ENCODE measurements at places on chromosomes 6 and 20.
A peak's percentile ranks its signal among the peaks of the same experiment; 100 is the strongest.

DNA sequence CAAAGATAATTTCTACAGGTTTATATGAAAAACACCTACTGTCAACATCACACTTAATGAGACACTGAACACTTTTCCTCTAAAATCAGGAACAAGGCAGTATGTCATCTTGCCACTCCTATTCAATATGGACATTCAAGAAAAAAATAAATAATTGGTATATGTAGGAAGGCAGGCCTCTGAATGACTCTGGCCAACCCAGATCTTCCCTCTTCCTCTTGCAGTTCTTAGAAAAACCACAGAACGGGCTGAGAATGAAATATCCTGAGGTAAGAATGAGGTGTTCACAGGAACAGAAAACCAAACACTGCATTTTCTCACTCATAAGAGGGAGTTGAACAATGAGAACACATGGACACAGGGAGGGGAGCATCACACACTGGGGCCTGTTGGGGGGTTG lies 1207.2 kb upstream of the CITED2 start:
- no peak for DNase-seq

GRCh38 chr6:152669895-152670294 lies 27.8 kb upstream of the MYCT1 start:
- no peak for DNase-seq

- DNase-seq: no peak
Measured at GRCh38 chr20:10603971-10604864, 69.6 kb downstream of the JAG1 start.

- no peak for DNase-seq
Measured at GRCh38 chr6:89145091-89145955, 532 bp upstream of the PM20D2 start.

- no peak for DNase-seq
Measured at GRCh38 chr6:56618050-56618449, 24.6 kb downstream of the DST start.

GRCh38 chr20:33539129-33539528 lies 49.2 kb downstream of the CBFA2T2 start:
- no peak for DNase-seq

GRCh38 chr6:4271761-4272470 lies 136.5 kb upstream of the ECI2 start:
- no peak for DNase-seq

GRCh38 chr6:6694825-6695624 lies 106.5 kb downstream of the LY86 start:
- DNase-seq: no peak

DNA sequence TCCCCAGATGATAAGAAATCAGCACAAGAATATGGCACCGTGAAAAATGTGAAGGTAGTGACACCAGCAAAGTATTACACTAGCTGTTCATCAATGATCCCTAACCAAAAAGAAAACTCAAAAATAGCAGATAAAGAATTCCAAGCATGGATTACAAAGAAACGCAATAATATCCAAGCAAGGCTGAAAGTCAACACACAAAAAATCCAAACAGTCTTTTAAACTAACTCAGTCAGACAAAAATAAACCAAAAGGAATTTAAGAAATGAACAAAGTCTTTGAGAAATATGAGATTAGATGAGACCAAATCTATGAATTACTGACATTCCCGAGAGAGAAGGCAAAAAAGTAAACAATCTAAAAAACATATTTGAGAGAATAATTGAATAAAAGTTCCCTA lies 976.1 kb upstream of the MAP3K7 start:
- no peak for DNase-seq

DNA sequence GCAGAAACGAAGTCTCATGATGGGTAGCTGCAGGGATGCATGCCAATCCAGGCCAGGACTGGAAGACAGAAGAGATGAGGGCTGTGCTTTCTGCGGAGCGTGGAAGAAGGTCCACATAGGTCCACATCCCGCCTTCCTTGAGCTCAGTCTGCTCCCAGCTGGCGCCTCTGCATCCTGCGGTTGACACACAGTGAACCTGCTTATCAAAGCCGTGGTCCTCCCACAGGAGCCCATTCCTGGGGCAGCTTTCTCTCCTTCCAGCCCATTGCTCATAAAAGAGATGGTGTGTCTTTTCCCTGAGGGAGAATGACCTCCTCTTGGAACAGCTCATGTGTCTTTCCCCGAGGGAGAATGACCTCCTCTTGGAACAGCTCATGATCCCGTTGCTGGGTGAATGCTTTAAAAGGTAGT lies 225.4 kb downstream of the CDH4 start:
- no peak for DNase-seq

GRCh38 chr6:28446818-28447511 lies 3.7 kb upstream of the ZSCAN23 start:
- DNase-seq: no peak

DNA sequence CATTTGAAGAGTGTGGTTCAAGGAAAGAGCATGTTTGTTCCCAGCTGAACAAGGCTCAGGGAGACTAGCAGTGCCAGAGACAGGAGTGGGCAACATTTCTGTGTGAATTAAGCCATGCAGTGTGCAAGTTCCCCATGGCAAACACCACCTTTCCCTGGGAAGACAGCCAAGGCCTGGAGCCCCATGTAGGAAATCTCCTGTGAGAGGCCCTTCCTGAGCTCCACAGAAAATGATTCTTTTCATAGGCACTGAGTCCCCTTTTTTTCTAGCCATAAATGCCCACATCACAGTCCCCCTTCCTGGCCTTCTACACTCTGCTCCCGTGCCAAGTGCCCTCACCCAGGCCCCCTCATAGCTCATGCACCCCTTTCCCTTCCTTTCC lies 11.8 kb upstream of the TRAM2 start:
- no peak for DNase-seq

DNA sequence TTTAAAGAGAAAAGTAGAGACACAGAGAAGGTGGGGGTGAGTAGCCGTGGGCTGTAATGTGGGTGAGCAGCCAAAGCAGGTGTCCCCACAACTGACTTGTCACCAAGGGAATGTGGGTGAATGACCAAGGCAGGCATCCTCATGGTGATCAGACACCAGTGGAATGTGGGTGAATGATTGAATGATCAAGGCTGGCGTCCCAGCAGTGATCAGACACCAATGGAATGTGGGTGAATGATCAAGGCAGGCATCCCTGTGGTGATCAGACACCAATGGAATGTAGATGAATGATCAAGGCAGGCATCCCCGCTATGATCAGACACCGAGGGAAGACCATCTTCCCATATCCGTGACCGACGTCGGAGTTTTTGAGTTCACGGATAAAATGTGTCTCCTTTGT lies 49.8 kb upstream of the OR14J1 start:
- DNase-seq: no peak

- DNase-seq: no peak
Measured at GRCh38 chr6:46584586-46584985, 68.0 kb downstream of the CYP39A1 start.

GRCh38 chr20:50713657-50714101 lies 17.7 kb upstream of the PARD6B start:
- DNase-seq: no peak

- no peak for DNase-seq
Measured at GRCh38 chr6:46269447-46270229, 98.9 kb upstream of the ENPP5 start.

DNA sequence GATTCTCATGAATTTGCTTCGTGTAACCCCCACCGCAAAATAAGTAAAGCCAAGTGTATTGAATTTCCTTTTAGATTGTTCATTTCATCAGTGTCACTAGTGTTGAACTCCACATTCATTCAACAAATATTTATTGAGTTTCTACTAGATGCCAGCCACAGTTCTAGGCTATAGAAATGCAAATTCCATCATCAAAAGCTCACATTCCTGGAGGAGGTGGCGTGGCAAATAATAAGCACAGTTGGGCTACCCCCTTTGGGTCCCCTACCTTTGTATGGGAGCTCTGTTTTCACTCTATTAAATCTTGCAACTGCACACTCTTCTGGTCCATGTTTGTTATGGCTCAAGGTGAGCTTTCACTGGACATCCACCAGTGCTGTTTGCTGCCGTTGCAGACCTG lies 12.7 kb upstream of the ME1 start:
- no peak for DNase-seq

- no peak for DNase-seq
Measured at GRCh38 chr6:134525190-134525868, 207.4 kb upstream of the SGK1 start.

GRCh38 chr6:11277275-11278206 lies 45.1 kb upstream of the NEDD9 start:
- peak; percentile 3 for DNase-seq

GRCh38 chr6:20265842-20266241 lies 53.6 kb upstream of the MBOAT1 start:
- DNase-seq: no peak

- peak; percentile 45 for DNase-seq
Measured at GRCh38 chr6:41278699-41279405, 7.6 kb downstream of the TREM1 start.

DNA sequence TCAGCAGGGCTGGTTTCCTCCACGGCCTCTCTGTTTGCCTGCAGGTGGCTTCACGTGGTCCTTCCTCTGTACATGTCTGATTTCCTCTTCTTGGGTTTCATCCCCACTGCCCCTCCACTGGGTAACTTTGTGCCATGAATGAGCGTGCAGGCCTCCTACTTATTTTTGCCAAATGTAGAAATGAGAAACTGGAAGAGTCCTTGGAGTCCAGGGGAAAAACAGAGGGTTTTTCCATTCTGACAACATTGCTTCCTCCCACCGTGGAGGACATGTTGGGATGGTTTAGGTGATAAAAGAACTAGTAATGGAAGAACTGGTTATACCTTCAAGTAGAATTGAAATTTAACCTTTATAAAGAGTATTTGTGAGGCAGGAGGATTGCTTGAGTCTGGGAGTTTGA lies 699.5 kb downstream of the QKI start:
- no peak for DNase-seq

GRCh38 chr6:129759796-129760605 lies 50.0 kb upstream of the ARHGAP18 start:
- DNase-seq: no peak

GRCh38 chr20:12058216-12058615 lies 140.5 kb downstream of the BTBD3 start:
- no peak for DNase-seq

DNA sequence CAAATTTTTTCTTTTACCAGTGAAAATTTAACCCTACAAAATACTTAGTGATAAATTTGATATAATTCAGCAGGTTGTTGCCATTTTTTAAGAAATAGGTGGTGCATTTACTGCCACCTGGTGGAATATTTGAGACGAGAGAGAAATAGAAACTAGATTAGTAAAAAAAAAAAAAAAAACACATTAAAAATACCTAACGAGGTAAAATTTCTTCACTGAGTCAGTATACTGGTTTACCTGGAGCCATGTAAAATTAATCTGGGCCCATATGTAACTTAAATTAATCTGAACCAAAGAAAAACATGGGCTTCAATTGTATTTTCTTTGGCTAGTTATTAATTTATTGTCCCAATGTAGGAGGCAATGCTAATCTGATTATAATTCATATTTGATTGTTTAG lies 520.8 kb downstream of the EPM2A start:
- DNase-seq: no peak

- no peak for DNase-seq
Measured at GRCh38 chr6:69881322-69882151, 15.2 kb downstream of the COL19A1 start.

- no peak for DNase-seq
Measured at GRCh38 chr6:20242397-20242796, 30.1 kb upstream of the MBOAT1 start.

DNA sequence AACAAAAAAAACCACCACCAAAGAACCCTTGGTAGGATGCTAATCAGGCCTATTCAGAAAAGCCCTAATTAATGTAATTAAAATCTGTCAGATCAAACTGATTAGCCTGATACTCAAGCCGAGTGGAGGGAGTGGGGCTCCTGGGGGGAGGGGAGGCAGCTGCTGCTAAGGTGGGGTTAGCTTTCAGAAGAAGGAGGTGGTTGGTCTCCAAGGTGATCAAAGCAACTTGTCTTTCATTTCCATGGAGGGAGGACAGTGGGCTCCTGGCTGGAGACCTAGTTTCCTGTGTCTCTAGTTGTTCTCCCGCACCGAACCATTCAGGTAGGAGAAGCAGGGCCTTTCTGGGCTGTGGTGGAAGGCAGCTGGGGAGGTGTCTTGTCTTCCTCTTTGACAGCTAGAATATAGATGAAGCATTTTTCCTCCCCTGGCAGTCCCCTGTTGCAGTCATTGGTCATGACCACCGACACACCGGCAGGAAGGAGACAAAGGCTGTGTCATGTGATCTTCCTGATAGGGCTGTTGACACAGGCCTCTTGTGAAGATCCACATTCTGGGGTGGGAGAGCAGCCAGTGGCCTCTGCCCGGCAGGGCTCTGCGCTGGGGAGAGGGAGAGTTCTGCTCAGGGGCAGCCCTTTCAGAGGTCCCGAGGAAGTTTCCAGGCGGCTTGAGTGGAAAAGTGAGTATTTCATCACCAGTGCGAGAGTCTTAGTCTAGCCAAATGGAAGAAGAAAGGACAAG lies 39.9 kb upstream of the PRDM1 start:
- no peak for DNase-seq

GRCh38 chr6:141024526-141024925 lies 1108.2 kb upstream of the GJE1 start:
- no peak for DNase-seq

- DNase-seq: peak; percentile 5
Measured at GRCh38 chr6:56953597-56954402, 1.1 kb upstream of the BEND6 start.

DNA sequence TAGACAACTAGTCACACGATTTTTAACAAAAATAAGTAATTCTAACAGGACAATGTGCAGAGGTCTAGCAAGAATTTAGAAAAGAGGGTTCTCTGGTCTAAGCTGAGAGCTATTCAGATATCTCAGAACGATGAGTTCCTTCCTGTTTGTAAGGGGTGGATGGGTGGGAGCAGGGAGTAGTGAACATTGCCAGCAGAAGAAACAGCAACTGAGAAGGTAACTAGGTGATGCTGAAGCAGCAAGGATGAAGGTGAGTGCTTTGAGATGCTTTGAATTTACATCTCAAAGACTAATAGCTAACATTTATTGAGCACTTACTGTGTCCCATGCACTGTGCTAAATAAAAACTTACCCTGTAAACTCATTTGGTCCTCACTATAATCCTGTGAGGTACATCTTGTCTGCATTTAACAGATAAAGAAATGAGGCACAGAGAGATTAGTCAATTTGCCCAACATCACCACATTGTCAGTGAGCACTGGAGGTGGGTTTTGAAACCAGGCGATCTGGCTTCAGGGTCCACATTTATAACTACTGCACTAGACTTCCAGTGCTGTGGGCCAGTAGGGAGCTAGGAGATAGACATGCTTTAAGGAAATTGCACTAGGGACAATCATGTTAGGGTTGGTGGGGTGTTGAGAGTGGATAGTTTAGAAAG lies 15.7 kb downstream of the BRD2 start:
- no peak for DNase-seq

DNA sequence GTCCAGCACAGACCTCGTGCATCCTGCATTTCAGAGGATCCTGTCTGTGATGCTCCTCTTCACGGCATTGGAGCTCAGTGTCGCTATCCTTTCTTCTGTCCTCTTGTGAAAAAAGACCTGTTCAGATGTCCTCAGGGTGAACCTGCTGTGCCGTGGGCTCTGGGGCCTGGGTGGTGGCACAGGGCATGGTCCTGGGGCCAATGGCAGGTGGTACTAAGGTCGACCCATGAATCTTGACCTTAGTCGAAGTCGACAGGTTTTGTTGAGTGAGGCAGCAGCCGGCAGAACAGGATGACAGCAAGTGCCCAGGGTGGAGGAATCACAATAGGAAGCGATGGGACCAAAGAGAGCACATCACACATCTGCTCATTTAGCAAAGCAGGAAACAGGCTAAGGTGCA lies 22.0 kb upstream of the MAS1L start:
- no peak for DNase-seq

GRCh38 chr6:52374247-52374646 lies 12.3 kb downstream of the PAQR8 start:
- no peak for DNase-seq
